ENCODE measurements at places on chromosomes 2 and 18. TPM values are rescaled to one million over a fixed set of nuclear protein-coding genes. Genes with fewer than 3 reads are reported as not detected.
A peak's percentile ranks its signal among the peaks of the same experiment; 100 is the strongest.

GRCh38 chr18:57806978-57807285 lies 3.8 kb upstream of the ATP8B1 start:
- DNase-seq = peak; percentile 88

DNA sequence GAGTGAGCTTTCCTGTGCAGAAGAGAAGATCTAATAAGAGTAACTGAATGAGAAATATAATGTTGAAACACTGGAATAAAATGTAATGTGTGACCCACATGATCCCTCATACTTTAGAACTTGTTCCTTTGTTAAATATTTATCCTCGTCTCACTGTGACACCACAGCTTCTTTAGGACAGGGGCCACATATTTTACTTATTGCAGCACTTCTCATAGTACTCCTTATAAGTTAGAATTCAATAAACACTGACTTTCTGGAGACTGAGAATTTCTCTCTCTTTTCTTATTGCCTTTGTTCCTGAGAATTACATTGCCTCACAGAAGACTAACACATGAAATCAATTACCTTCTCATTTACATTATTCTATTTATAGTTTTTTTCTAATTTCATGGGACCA lies 1234.6 kb upstream of the CHAC2 start:
- DNase-seq = peak; percentile 40

GRCh38 chr2:101879466-101879865 lies 112.3 kb upstream of the IL1R2 start:
- no peak for DNase-seq

DNA sequence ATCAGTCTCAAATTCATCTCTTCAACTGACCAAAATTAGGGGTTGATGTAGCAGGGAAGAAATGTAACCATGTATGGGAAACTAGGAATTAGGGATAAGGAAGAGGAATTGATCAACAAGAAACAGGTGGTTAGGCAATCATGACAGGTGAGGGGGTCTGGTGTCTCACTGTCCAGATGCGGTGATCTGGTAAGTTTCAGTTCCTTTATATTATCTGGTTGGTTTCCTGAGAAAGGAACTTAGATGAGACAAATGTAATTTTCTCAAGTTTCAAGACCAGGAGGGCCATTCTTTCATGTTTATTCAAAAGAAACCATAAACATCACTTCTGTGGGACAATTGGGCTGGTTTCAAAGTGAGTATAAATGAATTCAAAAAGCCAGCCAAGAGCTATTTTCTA lies 306.2 kb upstream of the KCNJ3 start:
- no peak for DNase-seq

DNA sequence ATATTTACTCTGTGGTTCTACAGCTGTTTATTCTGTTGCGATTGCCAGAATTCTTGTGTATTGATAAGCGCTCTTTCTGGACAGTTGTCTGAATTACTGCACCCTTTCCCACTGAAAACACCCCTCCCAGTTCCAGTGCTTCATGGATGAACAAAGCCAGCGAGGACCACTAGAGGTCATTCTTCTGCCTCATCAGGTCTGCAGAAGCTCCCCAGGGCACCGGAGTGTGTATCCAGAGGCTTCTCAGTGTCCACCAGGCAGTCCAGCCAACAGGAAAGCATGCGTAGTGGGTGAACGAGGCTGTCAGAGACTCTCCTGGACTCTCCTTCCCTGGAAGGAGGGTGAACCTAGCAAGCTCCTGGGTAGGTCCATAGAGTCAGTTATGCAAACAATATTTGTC lies 40.6 kb upstream of the INHBB start:
- no peak for DNase-seq

DNA sequence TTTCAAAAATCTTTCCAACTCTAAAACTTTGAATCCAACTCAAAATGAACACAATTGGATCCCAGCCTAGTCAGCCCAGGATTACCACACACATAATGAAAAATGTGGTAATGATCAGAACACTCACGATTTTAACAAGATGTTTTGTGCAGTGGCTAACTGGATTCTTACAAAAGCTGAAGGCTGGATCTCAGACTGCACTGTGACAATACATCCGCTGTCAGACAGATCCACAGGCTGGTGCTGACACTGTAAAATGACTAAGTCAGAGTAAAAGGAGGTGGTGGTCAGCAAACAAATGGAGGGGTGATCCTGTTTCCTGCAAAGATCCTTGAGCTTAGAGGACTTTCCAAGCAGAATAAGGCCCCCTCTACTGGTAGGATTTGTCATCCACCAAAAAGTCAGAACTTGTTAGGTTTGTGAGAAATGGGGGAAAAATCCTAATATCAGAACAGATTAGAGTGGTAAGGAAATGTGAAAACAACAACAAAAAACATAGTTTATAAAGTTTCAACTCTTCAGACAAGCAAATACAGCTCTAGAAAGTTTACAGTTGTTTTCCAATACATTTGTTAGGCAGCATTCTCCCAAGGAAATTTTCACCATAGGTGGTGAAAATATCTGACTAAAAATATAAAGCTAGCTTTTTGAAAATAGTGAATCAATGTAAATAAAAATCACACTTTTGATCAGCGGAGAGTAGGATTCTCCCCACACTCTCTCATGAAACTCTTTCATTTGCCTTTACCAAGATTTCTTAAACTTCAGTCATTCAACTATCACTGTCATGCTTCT lies 211.9 kb downstream of the AGPS start:
- DNase-seq = peak; percentile 67

CCDC88A gene
- total RNA-seq = 34.7 TPM
